RCC 7860 (cell line): ENCODE measurements at places on chromosomes 2 and 18.

DNA sequence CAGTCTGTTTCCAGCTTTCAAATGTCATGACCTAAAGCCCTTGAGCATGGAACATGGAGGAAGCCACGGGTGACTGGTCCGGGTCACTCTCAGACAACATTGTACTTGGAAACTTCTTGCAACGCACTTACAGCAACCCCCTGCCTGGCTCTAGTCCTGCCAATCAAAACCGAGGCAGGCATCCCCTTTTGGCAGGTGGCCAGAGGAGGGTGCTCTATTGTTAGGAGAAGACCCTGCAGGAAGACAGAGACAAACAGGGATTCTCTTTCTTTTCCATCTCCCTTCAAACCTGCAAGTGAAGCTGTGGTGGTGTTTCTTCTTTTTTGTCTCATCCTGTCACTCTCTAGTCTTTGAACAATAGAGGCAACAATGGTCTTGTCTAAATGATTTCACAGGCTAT lies 667.2 kb downstream of the ZEB2 start:
- no peak for DNase-seq

DNA sequence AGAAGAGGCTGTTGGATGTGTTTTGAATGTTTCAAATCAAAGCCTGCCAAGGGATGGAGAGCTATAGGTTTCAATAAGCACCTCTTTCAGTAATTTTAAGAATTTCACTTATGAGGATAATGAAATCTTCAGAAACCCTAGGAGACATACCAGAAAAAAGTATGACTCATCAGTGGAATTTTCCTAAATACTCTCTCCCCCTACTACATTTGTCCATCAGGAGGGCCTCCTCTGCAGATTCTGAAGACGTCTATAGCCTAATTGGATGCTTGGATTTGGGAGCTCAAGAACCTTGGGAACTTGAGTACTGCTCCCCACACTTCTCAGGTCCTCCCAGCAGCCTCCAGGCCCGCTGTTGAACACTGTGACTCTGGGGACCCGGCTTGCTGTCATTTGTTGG lies 374.3 kb downstream of the SLC4A3 start:
- no peak for DNase-seq

GRCh38 chr18:9206421-9206820 lies 69.8 kb downstream of the ANKRD12 start:
- no peak for DNase-seq

DNA sequence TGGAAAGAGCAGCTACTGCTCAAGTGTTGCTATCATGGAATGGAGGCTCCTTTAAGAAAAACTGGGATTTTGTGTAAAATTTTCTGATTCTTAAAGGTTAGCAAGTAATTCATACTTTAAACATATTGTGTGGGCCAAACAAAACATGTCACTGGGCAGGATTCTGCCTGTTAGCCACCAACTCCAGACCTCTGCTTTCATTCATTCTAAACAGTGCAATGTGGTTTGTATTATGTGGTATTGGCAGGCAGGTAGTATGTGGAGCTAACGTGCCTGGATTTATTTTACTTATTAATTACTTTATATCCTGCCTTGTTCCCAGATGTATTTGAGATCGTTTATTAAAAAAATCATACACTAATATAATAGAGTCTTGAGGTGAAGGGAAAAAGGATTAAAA lies 1521.3 kb upstream of the ACVR2A start:
- no peak for DNase-seq

DNA sequence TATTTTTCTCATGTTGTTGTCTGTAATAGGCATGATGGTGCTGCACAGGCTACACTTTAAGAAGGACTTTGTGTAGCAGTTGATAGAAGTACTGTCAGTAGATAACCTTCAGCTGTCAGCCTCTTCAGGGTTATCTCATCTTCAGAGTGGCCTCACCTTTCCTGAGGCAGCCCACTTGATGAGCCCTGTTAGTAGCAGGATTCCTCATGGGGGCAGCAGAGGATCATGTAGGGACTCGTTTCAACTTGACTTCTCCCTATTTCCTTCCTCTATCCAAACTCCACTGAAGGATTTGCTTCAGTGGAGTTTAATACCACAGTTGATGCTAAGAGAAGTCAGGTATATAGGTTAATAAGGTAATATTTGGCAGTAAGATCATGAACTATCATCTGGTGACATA lies 530.3 kb upstream of the FSIP2 start:
- DNase-seq: no peak
